ENCODE measurements at places on chromosomes 7 and 10. TPM values are rescaled to one million over a fixed set of nuclear protein-coding genes. Genes with fewer than 3 reads are reported as not detected.

STK31 gene
- 1.3 TPM for total RNA-seq

DNA sequence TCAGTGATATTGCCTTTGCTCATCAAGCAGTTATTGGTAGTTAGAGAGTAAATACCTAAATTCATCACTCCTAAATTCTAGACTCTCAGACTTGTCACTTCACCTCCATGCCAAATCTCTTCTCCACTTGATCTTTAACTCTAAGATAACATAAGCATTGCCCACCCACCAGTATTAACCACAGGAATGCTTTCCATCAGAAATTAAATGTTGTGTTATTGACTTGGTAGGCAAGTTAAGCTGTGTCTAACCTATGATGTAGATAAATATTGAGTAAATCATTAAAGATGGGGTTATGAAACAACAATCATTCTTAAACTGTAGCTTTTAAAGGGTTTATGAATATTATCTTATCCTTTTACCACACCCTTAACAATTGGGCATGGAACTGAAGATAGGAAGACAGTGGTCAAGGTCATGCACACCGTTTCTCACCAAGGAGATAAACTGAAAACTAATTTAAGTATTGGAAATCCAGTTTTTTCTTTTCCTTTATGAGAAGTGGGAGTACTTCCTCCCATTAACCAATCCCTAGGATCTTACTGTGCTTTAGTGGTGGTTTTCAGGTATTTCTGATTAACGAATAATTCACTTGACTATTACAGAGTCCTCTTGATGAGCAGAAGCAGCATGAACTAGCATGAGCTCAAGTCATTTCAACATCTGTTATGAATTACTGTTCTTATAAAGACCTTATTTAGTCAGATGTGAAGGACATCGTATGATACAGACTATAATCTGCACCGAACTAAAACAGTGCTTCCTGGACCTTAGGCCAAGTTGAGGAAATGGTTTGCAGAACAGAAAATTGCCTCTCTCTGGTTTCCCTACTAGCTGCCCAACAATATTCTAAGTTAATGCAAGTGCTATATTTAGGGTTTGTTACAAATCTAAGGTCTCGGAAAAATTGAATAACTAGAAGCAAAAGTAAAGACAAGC lies 142.0 kb downstream of the LCOR start:
- no peak for DNase-seq

DNA sequence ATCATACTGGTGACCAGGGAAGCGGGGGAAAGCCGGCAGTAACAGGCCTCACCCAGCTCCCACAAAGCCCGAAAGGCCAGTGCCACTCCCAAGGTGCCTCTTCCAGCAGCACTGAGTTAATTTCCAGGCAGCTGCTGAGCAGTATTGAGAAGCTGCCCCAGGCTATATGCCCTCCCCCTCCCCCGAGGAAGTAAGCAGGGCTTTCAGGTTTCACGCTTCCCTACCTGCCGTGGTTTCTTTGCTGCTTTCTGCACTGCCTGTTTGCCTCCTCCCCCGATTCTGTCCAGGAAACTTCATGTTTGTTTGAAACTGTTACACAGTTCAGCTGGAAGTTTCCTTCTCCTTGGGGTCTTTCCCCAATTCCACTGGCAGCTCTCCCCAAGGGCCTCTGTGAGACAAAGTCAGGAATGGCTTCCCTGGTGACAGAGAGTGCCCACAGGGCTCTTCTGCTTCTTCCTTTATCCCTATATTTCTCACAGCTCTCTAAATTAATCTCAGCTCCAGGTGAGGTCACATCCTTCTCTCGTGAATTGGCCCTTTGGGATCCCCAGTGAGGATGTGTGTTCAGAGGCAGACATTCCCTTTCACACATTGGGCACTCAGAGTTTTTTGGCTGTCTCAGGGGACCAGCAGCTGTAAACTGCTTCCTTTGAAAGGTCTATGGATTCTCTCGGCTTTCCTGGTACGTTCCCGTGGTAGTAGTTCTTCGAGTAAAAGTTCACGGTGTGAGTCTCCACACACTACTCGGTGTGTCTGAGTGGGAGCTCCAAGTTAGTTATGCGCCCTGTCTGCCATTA lies 19.4 kb downstream of the C1GALT1 start:
- peak; percentile 50 for DNase-seq

- DNase-seq: no peak
These were observed 62.6 kb upstream of the PLPP4 start for GRCh38 chr10:120394446-120394845.

- DNase-seq: peak; percentile 12
These were observed 147.1 kb upstream of the GHITM start for GRCh38 chr10:83991986-83992753.
